ENCODE measurements at places on chromosomes 11 and 22.

DNA sequence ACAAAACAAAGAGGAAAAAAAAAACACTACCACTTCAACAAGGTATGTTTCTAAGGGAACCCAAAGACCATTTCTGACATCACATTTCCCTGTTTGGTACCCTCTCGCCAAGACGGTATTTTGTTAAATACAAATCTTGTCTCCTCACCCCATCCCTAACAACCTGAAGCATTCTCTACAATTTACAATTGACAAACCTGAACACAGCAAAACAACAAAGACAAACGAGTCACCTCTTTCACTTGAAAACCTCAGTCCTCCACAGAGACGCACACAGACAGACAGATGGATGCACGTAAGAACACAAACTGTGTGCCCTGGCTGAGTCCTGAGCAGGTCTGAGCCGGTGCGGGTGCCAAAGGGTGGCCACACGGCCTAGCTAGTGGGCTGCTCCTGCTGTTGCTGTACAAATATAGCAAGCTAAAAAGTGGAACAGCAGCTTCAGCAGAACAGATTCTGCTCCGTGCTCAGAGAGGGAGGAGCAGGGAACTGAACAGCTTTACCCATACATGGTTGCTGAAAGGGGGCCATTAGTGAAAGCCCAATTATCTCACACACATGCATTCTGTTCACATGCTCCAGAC, 28.5 kb downstream of the CELF1 start:
- no peak for DNase-seq

- no peak for DNase-seq
These were observed 461.7 kb upstream of the TENM4 start for GRCh38 chr11:79902493-79902892.

DNA sequence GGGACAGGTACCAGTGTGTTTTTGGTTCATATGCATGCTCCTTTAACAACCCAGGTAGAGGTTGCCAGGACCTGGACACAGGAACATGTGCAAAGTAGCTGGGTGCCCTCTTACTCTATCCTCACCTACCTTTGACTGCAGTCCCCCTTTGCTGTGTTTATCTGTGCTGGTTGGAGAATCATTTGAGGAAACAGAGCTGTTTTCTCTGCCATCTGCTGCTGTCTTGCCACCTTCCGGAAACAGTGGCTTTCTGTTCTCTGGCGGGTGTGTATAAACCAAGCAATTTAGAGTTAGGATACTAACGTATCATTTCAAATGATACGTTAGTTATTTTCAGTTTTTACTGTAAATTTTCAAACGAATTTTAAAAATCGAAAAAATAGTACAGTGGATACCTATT, 171.9 kb upstream of the TTC12 start:
- no peak for DNase-seq

DNA sequence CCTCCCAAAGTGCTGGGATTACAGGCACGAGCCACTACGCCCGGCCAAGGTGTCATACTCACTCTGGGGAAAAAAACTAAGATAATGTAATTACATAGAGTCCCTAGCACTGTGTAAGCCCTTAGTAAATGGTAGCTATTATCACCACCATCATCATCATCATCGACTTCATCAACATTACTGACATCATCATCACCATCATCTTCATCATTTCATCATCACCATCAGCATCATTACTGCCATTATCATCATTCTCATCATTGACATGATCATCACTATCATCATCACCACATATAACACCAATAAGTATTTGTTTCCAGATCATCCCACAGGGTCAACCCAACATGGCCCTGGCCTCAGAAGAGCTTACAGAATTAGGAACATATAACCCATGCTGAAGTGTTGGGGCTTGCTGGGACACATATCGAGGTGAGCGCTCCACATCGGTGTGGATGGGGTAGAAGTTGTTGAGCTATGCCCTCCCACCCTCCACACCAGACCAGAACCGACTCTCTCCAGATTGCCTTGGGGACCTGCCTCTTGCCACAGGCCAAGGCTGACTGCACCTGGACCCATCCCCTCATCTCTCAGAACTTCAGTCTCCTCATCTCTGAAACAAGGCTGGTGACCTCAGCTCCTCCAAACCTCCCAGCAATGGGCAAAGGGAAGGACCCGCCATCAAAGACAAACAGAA, 14.7 kb upstream of the CD5 start:
- no peak for DNase-seq

DNA sequence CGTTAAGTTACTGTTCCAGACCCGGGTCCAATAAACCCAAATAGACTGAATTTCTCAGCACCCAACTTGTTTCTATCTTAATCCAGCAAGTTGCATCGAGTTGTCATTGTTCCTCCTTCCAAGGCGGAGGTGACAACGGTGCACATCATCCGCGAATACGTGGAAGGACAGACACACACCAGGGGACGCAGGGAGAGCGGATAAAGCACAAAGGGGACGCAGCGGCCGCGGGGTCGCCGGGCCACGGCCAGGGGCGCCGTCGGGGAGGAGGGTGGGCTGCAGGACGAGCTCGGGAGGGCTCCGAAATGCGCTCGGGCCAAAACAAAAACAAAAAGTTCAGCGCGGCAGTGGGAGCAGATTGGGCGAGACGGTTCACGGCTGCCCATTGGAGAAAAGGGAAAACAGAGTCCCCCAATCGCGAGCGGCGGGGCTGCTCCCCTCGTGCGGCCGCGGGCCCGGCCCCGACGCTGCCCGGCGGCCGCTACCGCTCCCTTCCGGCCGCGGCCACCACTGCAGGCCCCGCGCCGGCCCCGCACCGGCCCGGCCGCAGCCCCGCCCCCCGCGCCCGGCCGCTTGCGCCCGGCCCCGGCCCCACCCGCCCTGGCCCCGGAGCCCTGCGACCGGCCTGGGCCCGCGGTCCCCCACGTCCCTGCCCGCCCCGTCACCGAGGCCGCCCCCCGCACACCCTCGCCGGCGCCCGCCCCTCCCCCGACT, 518 bp downstream of the KMT5B start:
- DNase-seq, result no peak
